ENCODE measurements at places on chromosomes 11 and 22.
A peak's percentile ranks its signal among the peaks of the same experiment; 100 is the strongest.

GRCh38 chr22:50545522-50546325, at the start of gene KLHDC7B:
KLHDC7B (plus strand) TSS chr22:50545899; CDS start chr22:50546244, 345 bp downstream.
- DNase-seq: no peak

- no peak for DNase-seq
Measured at GRCh38 chr11:130826572-130826971, 89.7 kb downstream of the SNX19 start.

GRCh38 chr11:83124636-83125424, 32.1 kb upstream of the PCF11 start:
- no peak for DNase-seq

DNA sequence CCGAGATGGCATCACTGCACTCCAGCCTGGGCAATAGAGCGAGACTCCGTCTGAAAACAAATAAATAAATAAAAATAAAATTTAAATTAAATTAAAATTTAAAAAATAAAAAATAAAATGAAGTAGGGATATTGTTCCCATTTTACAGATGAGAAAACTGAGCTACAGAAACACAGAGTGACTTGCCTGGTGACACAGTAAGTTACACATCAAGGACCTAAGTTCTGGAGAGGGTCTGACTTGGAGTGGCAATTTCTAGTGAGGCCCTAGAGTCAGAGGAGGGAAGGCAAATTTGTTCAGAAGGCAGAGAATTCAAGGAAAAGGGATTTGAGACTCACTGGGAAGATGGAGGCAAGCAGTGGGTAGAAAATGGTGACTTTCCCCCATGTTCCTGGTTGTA, 2.0 kb downstream of the SCGB1A1 start:
- no peak for DNase-seq

DNA sequence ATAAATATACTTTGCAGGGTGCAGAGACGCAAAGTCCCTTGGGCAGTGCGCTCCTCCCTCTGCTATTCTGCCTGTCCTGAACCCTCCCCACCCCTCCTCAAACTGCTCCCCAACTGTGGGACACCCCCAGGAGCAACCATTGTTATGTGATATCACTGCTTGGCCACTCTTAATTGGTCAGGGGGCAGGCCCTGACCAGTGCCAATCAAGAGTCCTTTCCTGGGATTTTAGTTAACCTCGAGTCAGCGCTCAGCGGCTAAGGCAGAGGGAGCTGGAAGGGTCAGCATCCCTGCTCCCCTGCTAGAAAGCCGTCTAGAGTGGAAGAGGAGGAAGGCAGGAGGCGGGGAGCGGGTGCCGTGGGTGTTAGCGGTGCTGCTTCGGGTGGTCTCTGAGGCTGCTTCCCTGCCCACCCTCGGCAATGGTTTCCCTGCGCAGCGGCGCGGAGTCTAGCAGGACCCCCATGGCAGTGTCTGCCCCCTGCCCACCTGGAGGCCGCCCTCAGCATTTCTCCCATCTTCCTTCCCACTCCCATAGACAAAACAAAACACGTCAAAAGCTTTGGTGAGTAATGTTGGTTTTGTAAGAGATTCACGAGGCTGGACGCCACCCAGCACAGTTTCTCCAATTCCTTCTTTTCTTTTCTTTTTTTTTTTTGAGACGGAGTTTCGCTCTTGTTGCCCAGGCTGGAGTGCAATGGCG, 38.4 kb upstream of the A4GALT start:
- DNase-seq: no peak

- DNase-seq: no peak
Measured at GRCh38 chr22:20624161-20624616, 116.8 kb downstream of the MED15 start.

GRCh38 chr11:70200212-70200844, 2.8 kb upstream of the FADD start:
- DNase-seq: no peak

GRCh38 chr11:116536416-116536815, 236.4 kb downstream of the BUD13 start:
- no peak for DNase-seq

- no peak for DNase-seq
Measured at GRCh38 chr11:121953122-121953521, 162.9 kb downstream of the BLID start.

DNA sequence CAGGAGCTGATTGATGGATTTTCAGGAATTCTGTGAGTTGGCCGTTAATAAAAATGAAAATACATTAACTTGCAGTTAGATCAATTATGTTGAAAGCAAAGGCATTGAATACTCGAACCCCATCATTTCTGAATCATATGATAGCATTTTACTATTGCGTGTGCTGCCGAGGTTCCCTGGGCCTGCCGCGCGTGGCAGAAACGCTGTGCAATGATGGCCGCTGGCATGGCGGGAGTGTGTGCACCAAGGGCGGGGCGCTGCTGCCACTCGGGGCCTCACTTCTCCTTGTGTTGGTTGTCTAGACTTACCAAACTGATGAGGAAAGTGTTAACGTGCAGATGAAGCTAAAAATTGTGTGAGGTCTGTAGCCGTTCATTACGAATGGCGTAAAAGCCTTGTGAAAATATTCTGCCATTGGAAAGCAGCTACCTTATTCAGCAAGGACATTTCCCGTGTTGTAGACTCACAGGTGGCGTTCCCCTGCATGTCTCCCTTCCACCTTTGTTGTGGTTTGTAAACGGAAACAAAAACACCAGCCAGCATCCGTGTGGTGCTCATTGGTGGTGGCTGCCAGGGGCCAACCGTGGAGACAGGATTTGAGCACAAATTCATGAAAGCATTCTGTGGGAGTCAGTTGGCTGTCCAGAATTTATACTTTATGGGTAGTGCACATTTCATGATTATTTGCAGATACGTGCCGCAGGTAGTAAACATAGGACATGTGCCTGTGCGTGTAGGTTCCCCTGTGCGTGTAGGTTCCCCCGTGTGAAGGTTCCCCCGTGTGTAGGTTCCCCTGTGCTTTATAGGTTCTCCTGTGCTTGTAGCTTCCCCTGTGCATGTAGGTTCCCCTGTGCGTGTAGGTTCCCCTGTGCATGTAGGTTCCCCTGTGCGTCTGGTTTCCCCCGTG, 5.9 kb upstream of the GRAMD4 start:
- DNase-seq: peak; percentile 83

DNA sequence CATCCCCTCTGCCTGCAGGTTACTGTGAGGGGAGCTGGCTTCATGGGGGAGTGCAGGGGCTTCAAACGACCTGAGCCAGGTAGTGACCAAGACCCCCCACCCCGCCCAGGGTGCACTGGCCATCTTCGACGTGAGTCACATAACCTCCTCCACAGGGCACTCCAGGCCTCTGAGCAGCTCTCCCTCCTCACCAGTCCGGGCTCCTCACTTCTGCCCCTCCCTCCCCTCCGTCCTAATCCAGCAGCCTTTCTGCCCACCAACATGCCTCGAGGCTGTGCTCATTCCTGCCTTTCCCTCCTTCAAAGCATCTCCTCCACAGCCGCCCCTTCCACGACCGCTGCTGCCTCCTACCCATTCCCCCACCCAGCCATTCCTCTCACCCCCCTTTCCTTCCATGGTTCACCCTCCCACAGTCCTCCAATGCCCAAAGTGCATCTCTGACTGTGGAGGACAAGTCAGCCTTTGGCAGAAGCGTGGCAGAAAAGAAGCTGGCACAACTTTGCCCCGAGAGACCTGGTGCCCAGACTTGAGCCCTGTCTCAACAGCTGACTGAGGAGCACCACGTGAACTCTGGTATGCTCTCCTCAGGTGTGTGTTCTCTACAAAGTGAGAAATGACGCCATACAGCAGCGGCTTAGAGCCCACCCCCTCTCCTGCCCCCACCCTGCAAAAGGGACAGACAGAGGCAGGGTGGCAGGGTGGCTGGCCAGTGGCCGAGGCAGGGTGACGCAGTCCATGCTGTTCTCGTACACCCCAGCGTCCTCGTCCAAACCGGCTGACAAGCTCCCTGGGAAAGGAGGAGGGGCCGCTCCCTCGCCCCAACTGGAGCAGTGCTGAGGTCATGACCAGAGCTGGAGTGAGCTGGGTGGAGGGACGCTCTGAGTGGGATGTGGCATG, 30.4 kb downstream of the OPCML start:
- DNase-seq: no peak

DNA sequence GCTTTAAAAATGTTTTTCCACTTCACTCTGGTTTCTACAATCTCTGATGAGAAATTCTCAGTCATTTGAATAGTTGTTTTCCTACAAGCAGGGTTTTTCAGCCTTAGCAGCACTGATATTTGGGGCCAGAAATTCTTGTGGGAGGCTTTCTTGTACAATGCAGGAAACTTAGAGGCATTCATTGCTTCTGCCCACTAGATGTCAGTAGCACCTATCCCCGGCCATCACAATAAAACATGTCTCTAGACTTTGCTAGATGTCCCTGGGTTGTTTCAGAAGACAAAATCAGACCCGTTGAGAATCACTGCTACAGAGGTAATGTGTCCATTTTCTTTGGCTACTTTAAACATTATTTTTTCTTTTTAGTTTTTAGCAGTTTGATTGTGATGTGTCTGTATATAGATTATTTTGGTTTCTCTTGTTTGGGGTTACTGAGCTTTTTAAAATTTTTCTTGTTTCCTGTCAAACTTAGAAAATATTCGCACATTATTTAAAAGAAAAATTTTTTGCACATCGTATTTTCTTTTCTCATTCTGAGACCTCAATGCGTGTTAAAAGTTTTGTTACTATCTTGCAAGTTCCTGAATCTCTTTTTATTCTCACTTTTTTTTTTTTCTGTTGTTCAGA, 60.8 kb upstream of the CCDC179 start:
- no peak for DNase-seq

Data from thymus (tissue), 14 donors.